SW 1271 (cell line): ENCODE measurements at places on chromosomes 7 and 10.
A peak's percentile ranks its signal among the peaks of the same experiment; 100 is the strongest.

- DNase-seq: no peak
These were observed 11.8 kb downstream of the INPP5A start for GRCh38 chr10:132549371-132549770.

DNA sequence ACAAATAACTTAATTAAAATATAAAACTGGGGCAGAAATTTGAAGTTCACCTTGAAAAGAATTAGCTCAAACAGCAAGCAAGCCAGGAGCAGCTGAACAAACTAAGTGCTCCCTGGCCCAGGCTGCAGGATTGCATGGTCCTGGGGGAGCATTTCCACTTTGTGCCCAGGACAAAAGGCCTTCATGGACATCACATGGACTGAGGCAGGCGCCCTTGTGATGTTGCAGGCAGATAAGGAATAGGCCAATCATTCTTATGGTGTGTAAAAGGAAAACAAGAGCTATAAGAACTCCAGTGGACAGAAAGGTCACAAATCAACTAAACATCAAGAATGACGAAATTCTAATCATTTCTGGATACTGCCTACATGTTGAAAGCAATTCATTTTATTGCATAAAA lies 17.5 kb upstream of the TECTB start:
- DNase-seq: no peak

DNA sequence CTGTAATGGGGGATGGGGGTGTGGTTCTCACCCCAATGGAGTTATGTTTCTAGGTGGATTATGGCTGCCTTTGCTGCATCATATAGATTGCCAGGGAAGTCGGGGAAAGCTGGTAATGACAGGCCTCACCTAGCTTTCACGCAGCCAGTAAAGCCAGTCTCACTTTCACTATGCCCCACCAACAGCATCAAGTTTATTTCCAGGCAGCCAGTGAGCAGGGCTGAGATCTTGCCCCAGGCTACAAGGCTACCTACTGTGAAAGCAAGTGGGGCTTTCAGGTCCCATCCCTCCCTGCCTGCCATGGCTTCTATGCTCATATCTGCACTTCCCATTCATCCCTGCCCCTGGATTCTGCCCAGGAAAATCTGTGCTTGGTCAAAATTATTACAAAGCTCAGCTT lies 61.7 kb upstream of the NXPH1 start:
- no peak for DNase-seq

DNA sequence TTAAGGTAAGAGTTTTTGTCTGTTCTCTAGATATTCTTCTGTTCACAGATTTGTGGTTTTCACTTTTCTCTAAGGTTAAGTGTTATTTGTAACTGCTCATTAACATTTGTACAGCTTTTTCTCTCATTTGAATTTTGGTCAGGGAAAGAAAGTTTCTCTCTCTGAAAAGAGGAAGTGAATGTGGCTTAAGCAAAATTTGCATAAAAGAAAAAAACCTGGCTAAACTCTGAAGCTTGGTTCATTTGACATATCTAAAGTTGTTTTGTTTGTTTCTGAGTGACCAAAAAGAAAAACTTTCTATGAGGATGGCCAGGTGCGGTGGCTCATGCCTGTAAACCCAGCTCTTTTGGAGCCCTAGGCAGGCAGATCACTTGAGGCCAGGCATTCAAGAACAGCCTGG lies 22.0 kb upstream of the SLC26A4 start:
- DNase-seq: no peak

GRCh38 chr7:76292213-76292573 lies 10.3 kb upstream of the HSPB1 start:
- DNase-seq: peak; percentile 50

DNA sequence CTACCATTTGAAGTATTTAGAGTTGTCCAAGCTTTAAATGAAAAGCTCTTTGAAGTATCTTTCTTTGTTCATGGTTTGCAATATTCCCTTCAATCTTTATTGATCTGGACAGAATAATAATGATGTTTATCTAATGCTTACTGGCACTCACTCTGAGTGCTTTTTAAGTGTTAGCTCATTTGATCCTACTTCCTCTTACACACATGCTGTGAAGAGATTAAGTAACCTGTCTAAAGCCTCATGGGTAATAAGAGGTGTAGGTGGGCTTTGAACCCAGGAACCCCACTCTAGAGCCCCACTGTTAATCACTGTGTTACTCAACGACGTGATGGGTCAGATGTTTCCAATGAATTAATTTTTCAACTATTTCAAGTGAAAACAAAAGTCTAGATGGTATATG lies 31.1 kb upstream of the ADD3 start:
- DNase-seq: no peak

DNA sequence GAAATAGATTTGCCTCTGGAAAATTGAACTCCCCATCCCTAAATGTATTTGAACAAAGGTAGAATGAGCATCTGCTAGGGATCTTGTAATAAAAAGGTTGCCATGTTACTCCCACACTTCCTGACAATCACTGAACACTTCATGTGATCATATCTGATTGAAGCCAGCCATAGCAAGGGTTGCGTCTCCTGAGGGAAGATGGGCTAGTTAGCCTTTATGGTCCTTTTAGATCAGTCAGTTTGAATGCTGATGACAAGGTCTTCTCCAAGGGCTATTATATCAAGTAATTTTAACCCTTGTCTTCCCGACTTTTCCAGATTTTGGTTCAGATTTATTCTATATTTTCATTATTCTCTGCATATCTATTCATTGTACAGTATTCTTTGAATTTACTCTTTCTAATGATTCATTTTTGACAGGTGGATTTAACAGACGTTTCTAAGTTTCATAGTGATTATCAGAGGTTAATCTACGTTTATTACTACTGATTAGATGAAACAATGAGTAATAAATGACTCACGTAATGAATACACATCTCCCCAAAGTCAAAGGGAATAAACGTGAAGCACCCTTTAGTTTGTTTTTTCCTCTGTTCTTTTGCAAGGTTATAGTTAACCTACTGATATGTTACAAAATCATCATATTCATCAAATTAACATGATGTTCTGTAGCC lies 28.1 kb downstream of the CSGALNACT2 start:
- DNase-seq: no peak

DNA sequence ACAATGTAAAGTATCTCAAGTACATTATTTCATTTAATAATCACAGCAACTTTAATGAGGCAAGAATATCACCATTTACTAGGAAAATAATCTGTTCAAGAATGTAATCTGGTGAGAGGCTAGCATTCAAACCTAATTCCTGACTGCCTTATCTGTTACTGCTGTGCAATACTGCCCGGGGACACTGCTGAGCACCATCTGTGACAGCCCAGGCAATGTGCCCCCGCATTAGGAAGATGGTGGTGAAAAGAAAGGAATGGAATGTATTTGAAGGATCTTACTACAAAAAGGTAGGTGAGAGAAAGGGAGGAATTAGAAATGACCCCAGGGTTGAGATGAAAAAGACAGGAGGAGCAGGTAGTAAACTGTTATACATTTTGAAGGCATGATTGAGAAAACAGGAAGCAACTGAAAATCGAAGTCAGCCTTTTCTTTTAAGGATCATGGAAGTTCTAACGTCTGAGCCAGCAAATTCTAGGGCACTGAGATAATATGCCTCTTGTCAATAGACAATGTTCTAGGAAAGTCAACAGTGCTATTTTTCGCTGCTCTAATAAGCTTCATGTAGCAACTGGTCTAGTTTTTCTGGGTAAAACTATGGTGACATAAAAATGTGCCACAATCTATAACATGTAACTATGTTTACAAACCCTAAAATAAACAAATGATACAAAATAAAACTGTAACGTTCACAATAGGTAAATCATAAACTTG lies 90.4 kb downstream of the ETV1 start:
- DNase-seq: no peak

DNA sequence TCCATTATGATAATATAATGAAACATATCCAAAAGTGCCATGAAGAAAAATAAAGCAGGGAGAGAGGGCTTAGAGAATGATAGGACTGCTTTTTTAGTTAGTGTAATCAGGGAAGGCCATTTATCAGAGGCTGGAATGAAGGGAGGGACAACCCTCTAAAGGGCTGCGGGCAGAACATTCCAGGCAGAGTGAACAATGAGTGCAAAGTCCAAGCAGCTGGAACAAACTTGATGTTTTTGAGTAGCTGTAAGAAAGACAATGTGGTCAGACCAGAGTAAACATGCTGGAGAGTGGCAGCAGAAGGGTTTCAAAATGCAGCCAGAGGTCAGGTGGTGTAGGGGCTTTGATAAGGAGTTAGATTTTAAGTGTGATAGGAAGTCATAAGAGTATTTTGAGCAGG lies 65.6 kb upstream of the CCDC6 start:
- no peak for DNase-seq

DNA sequence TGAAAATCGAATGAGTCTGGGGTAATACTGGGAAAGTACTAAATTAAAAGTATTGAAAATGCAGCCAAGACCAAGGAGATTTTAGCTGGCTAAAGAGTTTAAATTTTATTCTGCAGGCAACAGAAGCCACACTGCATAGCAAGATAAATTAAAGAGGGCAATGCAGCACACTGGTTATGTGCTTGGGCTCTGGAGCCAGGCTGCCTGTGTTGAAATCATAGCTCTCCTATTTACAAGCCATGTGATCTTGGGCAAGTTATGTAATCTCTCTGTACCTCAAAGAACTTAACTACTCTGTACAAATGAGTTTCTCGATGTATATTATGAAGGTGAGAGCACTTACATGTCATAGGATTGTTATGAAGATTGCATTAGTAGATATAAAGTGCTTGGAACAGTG lies 9.9 kb downstream of the SLC25A13 start:
- DNase-seq: no peak

GRCh38 chr10:98332623-98333269 lies 64.8 kb upstream of the LOXL4 start:
- no peak for DNase-seq

- no peak for DNase-seq
These were observed 143.2 kb upstream of the RET start for GRCh38 chr10:42933448-42934340.
